ENCODE measurements at places on chromosomes 13 and 19.

DNA sequence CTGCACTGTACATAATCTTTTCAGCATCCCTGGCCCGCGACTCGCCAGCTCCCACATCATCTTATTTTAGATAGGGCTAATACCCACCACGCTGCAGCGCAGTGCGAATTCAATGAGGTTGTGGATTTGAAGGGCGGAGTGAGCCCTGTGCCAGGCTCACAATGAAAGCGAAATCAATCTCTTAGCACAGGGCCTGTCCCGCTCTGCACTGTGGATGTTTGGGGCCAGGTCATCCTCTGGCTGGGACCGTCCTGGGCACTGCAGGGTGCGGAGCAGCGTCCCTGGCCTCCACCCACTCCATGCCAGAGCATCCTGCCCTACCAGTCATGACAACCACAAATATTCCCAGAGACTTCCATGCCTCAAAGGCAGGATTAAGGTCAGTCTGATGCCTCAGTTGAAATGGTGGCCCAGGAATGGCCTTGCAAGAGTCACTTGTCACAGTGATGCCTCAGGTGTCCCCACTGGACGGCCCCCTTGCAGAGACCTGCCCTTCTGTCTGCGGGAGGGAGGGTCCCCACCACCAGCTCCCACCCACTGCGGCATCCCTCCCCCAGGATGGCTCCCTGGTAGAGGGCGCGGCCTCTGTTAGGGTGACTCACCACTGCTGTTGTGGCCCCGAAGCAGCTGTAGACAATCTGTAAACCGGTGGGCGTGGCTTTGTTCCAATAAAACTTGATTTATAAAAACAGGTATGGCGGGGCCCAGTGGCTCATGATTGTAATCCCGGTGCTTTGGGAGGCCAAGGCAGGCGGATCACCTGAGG, 5.6 kb downstream of the UHRF1 start:
- DNase-seq, result no peak

- DNase-seq, result no peak
These were observed 8.9 kb upstream of the TPP2 start for GRCh38 chr13:102587916-102588315.

- DNase-seq, result no peak
These were observed 9.1 kb downstream of the FFAR2 start for GRCh38 chr19:35457173-35457572.

DNA sequence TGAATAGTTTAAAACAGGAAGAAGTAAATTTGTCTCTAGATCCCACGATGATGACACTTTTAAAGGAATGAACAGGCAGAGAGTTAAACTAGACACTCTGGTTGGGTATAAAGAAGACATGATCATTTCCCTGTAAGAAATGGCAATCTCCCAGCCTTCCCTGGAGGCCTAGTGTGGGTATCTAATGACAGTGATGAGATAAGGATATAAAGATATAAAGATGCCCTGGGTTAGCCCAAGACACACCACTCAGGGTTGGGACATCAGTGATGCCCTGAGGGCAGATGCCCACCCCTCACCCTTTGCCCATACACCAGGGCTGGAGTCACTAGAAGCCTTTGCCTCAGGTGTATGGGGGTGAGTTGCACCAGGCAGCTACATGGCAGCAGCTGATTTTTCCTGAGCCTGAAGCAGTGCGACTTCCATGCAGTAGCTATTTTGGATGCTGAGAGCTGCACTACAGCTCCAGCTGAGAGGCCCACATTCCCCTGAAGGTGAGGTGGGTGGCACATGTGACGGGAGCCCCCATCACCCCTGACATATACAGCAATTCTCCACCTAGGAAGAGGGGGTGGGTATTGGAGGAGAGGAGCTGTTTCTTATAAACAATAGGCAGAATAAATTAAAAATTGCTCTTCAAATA, 177.5 kb downstream of the NDFIP2 start:
- no peak for DNase-seq

DNA sequence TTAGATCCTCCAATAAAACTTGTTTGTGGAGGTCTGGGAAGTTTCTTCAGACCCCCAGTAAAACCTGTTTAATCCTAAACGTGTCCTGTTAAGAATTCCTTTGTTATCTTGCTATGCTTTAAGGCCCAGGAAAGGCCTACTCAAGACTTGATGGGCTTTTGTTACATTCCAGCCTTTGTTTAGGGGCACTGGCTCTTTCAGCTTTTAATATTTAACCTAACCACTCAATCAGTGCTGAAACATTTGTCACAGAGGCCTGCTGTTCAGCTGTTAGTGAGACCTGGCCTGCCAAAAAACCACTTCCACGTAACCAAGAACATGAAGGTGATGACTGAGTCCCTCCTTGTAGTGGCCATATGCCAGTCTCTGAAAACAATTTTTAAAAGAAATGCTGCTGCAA, 41.7 kb downstream of the PCDH17 start:
- no peak for DNase-seq

- DNase-seq, result no peak
These were observed 22.2 kb downstream of the ZNF175 start for GRCh38 chr19:51593138-51593890.

DNA sequence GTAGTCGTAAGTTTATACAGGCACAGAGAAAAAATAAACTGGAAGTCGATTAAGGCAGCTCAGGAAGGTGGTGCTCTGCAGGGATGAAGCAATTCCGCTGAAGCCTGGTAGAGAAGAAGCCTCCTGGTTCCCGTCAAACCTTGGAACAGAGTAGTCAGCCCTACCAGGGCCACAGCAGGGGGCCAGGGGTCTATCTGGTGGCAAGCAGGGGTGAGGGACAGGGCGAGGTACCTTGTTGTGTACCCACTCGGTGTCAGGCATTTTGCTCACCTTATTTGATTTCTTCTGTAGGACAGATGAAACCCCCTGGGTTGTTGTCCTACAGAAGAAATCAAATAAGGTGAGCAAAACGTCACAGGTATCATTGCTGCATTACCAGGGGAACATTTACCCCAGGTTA, 70.6 kb downstream of the C13orf42 start:
- no peak for DNase-seq

DNA sequence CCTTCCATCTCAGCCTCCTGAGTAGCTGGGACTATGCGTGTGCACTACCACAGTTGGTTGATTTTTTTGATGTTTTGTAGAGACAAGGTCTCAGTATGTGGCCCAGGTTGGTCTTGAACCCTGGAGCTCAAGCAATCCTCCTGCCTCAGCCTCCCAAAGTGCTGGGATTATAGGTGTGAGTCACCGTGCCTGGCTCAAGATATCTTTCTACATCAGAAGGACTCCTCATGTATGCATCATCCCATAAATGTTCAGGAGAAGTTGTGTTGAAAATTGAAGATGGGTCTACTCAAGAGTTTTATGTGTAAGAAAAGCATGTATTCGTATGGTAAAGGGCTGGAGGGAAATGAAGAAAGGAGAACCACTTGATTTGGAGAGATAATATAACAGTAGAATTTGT, 71.8 kb upstream of the STK24 start:
- no peak for DNase-seq

DNA sequence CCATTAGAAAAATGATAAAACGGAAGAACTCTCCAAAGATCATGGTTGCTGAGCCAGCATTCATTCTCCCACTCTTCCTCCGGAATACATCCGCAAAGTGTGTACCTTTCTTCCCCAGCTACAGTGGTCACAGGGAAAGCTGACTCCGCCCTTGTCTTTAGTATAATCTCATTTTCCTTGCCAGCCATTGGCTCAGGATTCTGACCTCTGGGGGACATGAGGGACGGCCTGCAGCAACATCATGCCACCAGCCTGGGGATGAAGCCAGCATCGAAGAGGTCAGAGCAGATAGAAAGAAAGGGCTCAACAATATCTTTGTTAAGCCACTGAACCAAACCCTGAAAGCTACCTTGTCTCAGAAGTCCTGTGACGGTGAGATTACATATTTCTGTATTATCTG, 46.3 kb upstream of the TPP2 start:
- no peak for DNase-seq

DNA sequence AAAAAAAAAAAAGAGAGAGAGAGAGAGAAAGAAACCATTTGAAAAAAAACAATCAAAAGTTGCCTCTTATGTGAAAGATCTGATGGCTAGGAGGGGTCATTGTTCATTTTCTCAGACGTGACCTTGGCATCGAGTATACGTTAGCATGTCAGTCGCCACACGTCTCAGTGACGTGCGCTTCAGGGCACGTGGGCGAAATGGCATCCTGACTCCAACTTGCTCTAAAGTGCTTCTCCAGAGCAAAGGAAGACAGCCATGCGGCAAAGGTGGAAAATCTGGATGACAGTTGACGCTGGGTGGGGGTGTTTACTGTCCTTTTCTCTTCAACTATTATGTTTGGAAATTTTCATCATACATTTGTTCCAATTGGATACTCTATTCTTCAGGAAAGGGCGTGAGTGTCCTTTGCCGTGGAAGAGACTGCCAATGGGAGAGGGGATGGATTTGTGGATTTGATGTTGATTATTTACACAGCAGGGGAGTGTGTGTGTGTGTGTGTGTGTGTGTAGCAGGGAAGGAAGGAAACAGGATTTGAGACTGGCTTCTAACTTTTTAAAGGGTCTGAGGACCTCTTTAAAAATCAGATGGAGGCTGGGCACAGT, 25.0 kb downstream of the KLF2 start:
- no peak for DNase-seq

DNA sequence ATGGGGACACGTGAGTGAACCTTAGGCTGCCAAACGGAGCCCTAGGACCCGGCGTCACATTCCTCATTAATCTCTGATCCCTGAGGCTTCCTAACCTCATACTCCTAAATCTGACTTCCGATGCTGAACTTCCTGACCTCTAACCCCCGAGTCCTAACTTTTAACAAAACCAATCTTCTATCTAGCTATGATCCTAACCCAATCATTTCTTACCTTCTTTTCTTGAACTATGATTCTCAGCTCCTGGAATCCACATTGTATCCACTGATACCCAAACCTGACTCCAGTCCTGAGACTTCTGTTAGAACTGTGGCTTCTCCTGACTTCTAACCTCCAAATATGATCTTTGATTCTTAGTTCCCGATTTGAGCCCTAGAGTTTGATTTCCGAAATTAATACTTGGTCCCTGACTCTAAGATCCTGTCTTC, 447 bp downstream of the NFKBIB start:
- DNase-seq, result no peak
